ENCODE measurements at places on chromosomes 11 and 22.

- peak; percentile 52 for DNase-seq
Measured at GRCh38 chr11:95229993-95230809, 801 bp downstream of the SESN3 start.

DNA sequence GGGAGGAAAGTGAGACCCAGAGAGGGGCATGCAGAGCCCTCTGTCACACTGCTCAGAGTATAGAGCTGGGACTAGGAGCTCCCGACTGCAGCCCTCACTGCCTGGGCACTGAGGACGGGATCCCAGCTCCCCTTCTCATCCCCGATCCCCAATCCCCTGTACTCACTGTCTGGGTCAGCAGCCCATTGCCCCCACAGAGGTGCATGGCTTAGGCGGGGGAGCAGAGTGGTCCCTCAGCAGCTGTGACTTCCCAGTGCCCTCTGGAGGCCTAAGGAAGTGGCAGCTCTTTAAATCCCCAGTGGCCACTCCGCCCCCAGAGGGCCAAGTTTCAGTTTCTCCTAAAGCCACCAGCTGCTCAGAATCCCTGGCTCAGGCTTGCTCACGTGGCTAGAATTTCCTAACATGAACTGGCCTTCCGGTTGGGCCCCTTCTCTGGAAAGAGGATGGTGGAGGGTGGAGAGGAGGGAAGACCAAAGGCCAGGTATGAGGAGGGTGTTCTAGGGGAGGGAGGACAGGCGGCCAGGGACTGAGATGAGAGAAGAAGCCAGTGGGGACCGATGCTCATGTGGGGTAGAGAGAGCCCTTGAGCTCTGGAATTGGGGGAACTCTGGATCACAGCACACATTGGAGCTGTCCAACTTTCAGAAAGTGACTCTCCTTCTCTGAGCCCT is at the start of gene BATF2:
Gene BATF2, minus strand, starts transcription at position 262 of the 671 bp plus-strand sequence. Its CDS starts 57 bp downstream, at position 205.
- DNase-seq = no peak

- no peak for DNase-seq
Measured at GRCh38 chr22:17707526-17707925, 66.7 kb downstream of the BID start.

DNA sequence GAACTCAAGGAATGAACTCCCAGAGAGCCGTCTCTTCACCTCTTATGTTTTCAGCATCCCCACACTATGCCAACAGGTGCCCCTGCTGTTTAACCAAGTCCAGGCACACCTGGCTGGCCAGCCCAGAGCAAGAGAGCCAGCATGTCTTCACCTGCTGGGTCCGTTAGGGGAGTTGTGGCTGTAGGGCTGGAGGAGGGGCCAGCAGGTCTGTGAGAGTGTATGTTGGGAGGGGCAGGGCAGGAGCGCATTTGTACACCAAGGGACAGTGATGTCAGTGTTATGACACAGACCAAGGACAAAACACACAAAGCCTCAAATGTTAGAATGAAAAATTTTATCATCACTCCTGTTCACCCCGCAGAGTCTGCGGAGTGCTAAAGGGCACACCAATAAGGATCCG is 5.8 kb downstream of the PATZ1 start:
- no peak for DNase-seq

DNA sequence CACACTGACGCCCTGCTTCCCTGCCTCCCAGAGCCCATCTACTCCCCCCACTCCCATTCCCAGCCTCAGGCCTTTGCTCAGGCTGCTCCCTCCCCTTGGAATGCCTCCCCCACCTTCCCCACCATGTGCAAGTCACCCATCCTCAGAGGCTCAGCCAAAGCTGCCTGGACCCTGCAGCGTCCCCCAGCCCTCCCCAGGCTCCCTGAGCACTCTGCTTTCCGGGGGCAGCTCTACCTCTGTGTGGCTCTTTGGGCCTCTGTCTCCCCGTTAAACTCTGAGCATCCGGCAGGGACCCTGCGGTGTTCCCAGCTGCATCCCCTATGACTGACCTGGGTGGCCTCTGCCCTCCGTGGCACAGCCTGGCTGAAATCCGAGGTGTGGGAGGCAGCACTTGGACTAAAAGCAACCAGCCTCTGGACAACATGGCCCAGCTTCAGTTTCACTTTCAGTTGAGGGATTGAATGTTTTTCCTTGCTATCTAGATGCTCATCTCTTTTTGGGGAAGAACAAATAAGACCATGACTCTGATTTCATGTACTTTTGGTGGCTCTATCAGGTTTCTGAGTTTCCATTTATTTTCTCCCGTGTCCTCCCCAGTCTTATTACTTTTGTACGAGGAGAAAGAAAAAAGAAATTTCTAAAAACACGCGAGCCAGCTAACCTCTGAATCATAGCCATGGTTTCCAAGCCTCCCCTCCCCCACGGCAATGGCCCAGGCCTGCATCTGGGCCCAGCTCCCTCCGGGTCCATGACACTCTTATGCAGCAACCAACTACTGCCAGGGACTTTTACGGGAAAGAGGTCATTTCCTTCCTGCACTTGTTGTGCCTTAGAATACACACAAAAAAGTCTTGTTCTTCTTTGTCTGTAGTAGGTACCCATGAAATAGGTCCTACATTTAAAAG is 3.8 kb downstream of the APOL3 start:
- peak; percentile 87 for DNase-seq

DNA sequence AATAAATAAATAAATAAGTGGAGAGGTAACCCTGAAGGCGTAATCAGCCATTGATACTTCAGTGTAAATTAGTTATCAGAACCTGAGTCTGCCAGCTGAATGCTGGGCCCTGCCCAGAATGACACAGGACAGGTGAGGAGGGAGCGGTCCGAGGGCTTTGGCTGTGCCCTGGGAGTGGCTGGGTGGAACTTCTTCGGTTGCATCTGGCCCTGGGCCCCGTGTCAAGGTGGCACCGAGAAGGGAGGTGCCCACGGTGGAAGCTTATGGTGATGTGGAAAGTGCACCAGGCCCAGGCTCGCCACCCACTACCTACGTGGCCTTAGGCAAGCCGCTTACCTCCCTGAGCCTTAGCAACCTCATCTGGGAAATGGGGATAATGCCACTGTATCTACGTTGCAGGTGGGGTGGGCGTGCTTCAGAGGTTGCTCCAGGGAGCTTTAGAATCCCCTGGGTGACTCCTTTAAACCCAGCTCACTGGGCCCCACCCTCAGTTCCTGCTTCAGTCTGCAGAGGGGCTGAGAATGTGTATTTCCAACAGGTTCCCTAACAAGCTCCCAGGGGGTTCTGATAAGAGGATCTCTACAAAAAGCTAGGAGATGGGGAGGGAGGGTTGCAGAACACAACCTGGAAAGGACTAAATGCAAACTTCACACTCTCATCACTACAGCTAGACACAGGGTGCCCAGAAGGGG is 38.8 kb downstream of the TXN2 start:
- DNase-seq = no peak

- DNase-seq = no peak
Measured at GRCh38 chr11:59574467-59574866, 41.1 kb downstream of the OSBP start.

GRCh38 chr11:132943706-132944568 is 588.4 kb downstream of the OPCML start:
- no peak for DNase-seq

- no peak for DNase-seq
Measured at GRCh38 chr11:92978271-92979111, 9.0 kb downstream of the MTNR1B start.

All from stimulated activated CD8-positive, alpha-beta memory T cell treated with anti-CD3 and anti-CD28 coated beads, Interleukin-4, amount 100 ng/mL, for 48 hours (primary cell).